ENCODE measurements at places on chromosomes 4 and X.

- no peak for DNase-seq
These were observed 130.2 kb downstream of the CHRDL1 start for GRCh38 chrX:110665223-110666002.

DNA sequence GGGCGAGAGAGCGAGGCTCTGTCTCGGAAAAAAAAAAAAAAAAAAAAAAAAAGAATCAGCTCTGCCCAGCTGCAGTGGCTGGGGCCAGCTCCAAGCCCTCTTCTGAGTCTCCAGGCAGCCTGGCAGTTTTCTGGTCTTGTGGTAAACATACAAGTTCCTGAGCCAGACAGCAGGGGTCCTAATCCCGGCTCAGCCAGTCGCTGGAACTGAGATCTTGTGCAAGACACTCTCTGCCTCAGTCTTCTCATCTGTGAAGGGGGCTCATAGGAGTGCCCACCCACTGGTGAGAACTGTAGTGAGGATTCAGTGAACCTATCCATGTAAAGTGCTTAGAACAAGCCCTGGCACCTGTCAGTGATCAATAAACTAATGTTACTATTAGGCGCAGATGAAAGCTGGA lies 41.8 kb downstream of the C4orf50 start:
- no peak for DNase-seq

GRCh38 chr4:125382995-125383394 lies 68.2 kb downstream of the FAT4 start:
- DNase-seq: no peak

GRCh38 chr4:169485086-169485485 lies 127.3 kb downstream of the NEK1 start:
- no peak for DNase-seq

- DNase-seq: no peak
These were observed 190.3 kb downstream of the DHX15 start for GRCh38 chr4:24394041-24394440.

- DNase-seq: no peak
These were observed 60.2 kb downstream of the MID1IP1 start for GRCh38 chrX:38861489-38861888.

DNA sequence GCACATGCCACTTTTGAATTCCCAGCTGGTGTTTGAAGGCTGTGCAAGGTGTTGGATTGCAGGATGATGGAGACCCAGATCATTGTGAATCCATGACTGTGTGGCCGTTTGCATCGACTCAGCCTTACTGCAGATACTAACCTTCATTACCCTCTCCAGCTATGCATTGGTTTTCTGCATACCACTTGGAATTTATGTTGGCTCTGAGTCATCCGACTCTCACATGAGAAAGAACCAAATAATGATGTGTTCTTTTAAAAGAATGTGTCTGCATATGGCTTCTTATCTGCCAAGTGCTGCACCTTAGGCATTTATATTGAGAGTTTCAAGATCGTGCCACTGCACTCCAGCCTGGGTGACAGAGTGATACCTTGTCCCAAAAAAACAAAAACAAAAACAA lies 106.7 kb upstream of the PRKX start:
- DNase-seq: no peak

DNA sequence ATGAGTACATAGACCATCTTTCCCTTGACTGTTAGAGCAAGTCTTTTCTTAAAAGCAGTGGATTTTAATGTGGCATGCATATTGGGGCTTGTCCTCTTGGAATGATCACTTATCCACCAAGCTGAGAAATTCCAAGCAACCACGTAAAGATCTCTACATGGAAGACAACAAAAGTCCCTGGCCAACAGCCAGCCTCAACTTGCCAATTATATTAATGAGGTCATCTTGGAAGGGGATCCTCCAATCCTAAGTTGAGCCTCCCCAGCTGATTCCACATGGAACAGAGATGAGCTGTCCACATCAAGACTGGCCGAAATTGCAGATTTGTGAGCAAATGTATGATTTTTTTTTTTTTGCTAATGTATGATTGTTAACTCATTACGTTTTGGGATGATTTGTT lies 20.6 kb upstream of the FTHL17 start:
- no peak for DNase-seq

- DNase-seq: no peak
These were observed 54.8 kb downstream of the MSX1 start for GRCh38 chr4:4914059-4914820.
